ENCODE measurements at places on chromosomes 1 and 21. TPM values are rescaled to one million over a fixed set of nuclear protein-coding genes. Genes with fewer than 3 reads are reported as not detected.

The GSTM1 gene
- total RNA-seq = not detected

The UBE2U gene
- not detected for total RNA-seq

The TNFRSF4 gene
- 0.38 TPM for total RNA-seq

The LCK gene
- total RNA-seq = 1.2 TPM

The CASP9 gene
- total RNA-seq = 8.7 TPM

The FCRL6 gene
- total RNA-seq = 0.23 TPM

The CNR2 gene
- total RNA-seq = not detected

The SPOCD1 gene
- total RNA-seq = 0.08 TPM

The DNALI1 gene
- 6.8 TPM for total RNA-seq

The ZNF695 gene
- not detected for total RNA-seq

Measured in left lobe of liver (tissue), 2 donors.